ENCODE measurements at places on chromosomes 16 and 17.

DNA sequence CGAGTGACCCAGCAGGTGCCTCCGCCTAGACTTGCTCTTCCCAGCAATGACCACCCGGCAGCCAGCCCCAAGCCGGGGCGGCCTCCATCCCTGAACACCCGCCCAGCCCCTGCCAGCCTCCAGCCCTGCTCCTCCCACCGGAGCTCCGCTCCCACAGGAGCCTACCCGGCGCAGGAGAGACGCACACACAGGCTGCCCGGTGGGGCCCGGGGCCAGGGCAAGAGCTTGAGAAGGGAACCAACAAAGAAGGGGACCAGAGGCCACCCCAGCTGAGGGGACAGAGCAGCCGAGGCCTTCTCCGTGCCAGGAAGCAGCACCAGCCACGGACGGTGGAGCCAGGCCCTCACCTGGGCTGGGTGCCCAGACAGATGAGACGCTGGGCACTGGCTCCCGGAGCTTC, 13.8 kb downstream of the PKD1 start:
- no peak for DNase-seq

- DNase-seq = no peak
Measured at GRCh38 chr16:78137782-78138616, 38.5 kb downstream of the WWOX start.

GRCh38 chr16:22063888-22064467, 28.4 kb upstream of the VWA3A start:
- no peak for DNase-seq

DNA sequence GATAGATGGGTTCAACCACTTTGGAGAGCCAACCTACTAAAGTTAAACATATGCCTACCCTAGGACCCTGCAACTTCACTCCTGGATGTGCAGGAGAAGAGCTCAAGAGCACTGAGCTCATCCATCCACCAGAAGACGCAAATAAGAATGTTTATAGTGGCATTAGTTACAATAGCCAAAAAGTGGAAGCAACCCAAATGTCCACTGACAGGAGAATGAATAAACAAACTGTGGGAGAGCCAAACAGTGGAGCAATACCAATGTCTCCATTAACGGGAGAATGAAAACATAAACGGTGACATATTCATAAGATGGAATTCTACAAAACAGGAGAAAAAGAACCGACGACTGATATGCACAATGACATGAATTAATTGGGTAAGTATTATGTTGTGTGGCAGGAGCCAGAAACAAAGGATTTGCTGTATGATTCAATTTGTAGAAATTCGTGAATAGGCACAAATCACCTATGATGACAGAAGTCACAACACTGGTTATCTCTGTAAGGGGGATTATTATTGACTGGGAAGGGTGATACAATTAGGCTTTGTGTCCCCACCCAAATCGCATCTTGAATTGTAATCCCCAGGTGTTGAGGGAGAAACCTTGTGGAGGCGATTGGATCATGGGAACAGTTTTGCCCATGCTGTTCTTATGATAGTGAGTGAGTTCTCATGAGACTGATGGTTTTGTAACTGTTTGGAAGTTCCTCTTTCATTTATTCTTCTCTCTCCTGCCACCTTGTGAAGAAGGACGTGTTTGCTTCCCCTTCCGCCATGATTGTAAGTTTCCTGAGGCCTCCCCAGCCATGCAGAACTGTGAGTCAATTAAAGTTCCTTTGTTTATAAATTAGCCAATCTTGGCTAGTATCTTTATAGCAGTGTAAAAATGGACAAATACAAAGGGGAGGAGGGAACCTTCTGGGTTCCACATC, 57.9 kb upstream of the PLCG2 start:
- DNase-seq = no peak

- no peak for DNase-seq
Measured at GRCh38 chr17:77877646-77878355, 80.7 kb upstream of the TNRC6C start.
